ENCODE measurements at places on chromosomes 2 and 18.

GRCh38 chr2:16271231-16271896, 331.0 kb downstream of the MYCN start:
- DNase-seq, result no peak

DNA sequence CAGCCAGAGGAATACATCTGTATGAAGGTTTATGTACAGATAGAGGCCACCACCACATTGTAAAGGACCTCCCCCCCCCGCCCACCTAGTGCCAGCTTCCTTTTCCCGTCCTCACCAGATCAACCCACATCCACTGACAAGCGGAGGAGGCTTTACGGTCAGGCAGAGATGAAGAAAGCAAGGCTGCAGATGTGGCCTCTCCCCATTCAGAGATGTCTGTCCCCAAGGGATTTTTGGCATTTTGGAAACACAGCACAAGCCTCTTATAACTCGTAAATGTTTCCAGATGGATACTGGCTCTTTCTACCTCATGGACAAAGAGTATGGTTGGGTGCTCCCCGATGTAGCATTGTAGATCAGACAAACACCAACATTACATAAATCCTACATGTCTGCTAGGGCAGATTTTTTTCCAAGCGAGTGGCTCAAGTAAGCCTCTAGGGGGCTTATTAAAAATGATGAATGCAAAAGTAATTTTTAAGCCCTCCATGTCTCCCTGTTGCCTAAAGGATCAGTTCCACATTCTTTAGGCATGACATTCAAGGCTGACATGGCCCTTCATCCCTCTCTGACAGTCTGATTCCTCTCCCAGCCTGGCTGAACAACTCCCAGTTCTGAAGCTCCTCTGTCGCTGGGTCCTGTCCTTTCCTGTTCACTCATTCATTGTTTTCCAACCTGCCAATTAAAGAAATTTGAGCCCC, 11.7 kb downstream of the VIT start:
- no peak for DNase-seq

- DNase-seq, result no peak
Measured at GRCh38 chr2:23445450-23445868, 60.5 kb downstream of the KLHL29 start.

DNA sequence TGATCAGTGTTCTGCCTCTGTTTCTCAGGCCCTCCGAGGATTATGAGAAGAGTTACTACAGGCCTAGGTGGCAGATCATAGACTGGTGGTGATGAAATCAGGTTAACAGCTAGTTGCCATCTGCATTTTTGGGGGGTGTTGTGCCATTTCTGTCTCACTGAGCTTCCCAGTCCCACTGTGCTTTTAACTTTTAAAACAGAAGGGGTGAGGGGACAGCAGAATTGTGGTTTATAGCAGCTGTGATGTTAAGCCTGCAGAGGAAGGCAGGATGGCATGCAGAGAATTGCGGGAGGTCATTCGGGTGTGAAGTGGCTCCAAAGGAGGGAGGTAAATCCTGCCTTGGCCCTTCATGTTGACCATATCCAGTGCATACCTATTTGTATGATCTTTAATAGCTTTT, 5.0 kb downstream of the CAB39 start:
- DNase-seq, result no peak

GRCh38 chr2:217934321-217935131, 68.3 kb downstream of the TNS1 start:
- no peak for DNase-seq

GRCh38 chr18:49022311-49023161, 71.8 kb upstream of the SMAD7 start:
- no peak for DNase-seq

GRCh38 chr2:95052307-95052706, 26.8 kb downstream of the MAL start:
- no peak for DNase-seq

DNA sequence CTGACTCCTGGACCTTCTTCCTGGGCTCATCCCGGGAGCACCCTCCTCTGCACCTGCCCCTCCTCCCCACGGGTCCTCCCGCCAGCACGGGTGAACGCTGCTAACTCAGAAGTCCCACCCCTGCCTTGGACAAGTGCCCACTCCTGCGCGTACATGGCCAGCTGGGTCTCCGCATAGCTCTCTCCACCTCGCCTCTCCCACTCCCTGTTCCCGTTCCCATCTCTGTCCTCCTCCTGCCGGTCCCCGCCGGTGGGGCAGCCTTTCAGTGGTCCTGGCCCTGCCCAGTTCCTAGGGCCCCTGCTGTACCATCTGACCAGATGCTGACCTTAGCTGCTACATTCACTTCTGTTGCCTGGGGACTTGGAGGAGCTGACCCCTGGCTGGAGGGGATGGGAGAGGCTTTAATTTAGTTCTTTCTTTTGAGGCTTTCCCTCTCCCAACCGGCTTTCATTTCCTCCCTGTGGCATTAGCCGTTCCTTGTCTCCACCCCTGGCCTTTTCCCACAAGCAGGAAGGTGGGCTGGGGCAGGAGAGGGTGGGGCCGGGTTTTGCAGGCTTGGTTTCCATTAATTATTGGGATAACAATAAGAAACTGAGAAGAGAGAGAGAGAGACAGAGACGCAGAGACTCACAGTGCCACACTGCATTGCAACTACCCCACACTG, 136.1 kb downstream of the SH3BP4 start:
- DNase-seq, result peak; percentile 11

GRCh38 chr2:67322353-67323001, 74.7 kb upstream of the ETAA1 start:
- DNase-seq, result peak; percentile 29

DNA sequence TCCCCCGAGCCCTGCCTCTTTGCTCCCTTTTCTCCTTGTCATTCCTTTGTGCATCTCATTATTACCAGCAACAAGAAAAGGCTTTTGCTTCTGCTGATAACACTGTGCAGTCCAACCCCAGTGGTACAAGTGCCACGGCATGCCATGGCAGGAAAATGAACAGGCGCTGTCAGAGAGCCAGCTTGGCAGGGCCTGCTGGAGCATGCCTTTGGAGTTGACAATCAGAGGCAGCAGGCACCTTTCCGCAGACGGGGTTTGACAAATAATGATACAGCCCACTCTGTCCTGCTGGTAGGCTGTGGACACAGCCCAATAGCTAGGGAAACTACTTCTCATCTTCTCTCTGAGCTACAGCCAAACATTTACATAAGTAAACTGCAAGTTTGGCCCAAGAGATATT, 243.9 kb upstream of the LRRTM1 start:
- DNase-seq, result no peak

GRCh38 chr2:196131949-196132925, 39.1 kb downstream of the STK17B start:
- DNase-seq, result no peak

DNA sequence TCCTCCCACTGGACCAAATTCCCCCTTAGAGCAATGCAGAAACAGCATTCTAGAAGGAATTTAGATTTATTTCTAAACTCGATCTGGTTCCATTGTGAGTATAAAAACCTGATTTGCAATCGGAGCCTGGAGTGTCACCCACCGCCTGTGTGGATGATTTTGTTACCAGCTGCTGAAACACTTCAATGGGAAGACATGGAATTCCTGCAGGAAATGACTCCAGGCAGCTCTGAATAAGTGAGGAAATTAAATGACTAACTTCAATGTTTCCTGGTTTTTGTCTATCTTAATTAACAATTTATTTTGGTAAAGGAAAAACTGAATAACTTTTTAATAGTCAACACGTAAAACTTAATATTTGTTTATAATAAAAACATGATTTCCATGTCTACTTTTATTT, 19.3 kb downstream of the CTAGE1 start:
- DNase-seq, result no peak

- no peak for DNase-seq
Measured at GRCh38 chr2:158750458-158751125, 44.5 kb upstream of the DAPL1 start.

GRCh38 chr2:69102041-69102593, 89.1 kb downstream of the ANTXR1 start:
- DNase-seq, result no peak

DNA sequence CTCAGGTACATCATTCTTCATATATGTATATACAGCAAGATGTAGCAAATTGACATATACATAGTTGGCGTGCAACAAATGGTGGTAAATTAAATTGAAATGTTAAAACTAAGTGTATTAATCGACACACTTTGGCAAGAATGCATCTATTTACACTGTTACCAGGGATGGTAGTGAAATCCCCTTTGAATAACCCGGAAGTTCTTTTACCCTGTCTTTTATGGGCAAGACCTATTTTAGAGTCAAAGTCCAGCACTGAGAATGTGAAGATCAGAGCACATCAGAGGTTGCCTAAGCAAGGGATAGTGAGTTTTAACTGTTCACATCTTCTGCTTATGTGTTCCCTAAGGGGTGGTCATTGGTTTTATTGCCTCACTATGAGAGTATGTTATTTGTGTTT, 7.6 kb upstream of the TMEFF2 start:
- DNase-seq, result no peak

DNA sequence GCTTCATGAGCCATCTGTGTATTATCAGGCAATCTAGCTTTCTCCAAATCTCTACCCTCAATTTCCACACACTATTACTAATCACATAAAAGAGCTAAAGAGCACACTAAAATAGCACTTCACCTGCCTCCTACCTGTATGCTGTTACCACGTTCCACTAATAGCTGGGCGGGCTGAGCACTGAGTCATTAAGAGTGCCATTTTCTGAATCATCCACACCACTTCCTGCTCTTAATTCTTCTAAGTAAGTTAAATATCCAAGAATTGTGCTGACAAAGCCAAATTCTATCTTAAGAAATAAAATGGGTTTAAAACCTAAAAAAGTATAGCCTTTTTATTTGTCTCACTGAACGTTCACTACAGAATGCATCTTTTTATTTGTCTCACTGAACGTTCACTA, 35.7 kb downstream of the NOL10 start:
- DNase-seq, result no peak

- DNase-seq, result no peak
Measured at GRCh38 chr2:145119225-145119624, 599.3 kb upstream of the ZEB2 start.

DNA sequence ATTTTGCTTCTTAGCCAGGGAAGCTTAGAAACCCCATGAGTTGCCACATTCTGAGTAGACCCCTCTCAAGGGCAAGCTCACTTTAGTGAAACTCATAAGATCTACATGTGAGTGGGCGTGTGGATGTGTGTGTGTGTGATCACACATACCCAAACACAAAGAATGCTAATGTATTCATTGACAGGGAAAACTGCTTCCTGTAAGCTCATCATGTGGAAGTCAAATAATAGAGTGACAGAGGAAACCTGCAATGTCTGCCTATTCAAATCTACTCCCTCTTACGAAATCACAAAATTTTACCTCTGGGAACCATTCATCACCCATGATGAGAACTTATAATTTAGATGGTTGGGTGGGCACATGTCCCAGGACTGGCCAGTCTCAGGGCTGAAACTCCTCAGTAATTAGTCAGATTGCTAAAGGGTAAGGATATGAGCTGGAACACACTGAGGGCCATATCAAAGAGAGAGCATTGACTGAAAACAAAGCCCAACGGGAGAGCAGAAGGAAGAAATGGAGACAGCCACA, 94.5 kb upstream of the CCDC150 start:
- no peak for DNase-seq

DNA sequence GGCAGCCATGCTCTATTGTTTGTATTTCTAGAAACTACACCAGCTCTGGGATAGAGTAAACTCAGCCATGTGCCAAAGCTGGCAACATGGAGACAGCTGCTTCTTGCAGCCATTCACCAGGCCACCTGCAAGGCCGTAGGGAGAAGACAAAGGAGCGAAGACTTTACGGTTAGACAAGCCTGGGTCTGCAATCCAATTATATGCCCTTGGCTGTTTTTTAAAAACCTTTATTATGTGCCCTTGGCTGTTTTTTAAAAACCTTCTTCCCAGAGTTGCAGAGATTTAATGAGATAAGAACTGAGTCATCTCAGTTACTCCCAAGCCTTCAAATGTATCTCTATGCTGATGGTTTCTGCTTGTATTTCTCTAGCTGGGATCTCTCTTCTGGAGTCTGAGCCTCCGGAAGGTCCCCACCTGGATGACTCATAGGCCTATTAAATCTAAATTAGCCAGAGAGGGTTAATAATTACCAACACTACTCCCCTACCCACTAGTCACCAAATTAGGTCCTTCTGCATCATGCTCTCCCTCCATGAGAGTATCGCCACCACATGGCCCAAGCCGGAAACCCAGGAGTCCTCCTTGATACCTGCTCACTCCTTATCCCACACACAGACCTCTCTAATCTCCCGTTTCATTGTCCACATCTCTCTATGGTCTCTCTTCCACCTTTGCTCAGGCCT, 17.5 kb upstream of the DPP4 start:
- DNase-seq, result no peak

- no peak for DNase-seq
Measured at GRCh38 chr2:156199588-156199987, 132.9 kb downstream of the NR4A2 start.

DNA sequence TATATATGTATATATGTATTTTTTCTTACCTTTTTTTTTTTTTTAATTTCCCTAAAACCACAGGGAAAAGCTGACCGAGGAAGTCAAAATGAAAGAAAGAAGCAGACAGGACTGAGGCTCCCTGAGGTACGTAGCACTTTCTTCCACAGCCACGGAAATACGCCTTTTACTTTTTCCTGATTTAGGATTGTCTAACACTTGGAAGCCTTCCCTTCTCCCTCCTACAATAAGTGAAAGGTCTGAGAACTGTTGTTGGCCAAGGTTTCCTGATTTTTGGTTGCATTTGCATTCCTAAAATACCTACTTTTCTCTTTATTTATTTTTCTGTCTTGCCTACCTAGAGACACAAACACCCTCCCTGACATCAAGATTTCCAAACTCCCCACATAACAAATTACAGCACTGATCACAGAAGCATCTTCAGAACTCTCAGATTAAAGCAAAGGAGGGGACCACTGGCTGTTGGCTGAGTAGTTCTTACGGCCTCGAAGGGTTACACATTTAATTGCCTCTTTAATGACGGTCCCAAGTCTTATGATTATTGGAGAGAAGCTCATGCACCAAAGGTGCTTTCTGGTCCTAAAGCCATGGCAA, 778.5 kb upstream of the FANCL start:
- DNase-seq, result no peak

- DNase-seq, result peak; percentile 40
Measured at GRCh38 chr2:120174963-120175581, 48.1 kb downstream of the TMEM185B start.

DNA sequence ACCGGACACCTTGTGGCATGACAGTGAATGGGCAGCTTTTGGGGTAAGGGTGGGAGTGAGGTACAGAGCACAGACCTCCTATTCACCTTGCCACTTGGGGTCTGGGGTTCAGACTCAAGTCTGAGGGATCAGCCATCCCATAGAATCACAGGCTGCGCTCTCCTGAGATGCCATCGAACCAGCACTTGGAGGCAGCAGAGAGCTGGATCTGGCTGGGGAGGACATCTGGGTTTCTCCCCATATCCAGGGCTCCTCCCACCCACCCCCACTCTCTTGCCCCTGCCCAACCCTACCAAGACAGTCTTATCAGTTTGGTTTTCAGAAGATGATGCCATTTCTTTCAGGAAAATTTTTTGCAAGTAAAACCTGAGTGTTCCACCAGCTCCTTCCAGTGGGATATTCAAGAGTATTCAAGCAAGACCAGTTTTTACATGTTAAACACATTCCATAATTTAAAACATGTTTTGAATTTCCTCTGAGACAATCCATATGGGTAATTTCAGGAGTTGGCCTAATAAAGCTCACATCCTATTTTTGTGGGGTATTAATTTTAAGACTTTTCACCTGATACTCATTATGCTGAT, 29.2 kb upstream of the TEX44 start:
- peak; percentile 26 for DNase-seq

All from NCI-H1092 treated with DMSO at 0.1 percent for 48 hours (cell line).